ENCODE measurements at places on chromosomes 12 and 14.

DNA sequence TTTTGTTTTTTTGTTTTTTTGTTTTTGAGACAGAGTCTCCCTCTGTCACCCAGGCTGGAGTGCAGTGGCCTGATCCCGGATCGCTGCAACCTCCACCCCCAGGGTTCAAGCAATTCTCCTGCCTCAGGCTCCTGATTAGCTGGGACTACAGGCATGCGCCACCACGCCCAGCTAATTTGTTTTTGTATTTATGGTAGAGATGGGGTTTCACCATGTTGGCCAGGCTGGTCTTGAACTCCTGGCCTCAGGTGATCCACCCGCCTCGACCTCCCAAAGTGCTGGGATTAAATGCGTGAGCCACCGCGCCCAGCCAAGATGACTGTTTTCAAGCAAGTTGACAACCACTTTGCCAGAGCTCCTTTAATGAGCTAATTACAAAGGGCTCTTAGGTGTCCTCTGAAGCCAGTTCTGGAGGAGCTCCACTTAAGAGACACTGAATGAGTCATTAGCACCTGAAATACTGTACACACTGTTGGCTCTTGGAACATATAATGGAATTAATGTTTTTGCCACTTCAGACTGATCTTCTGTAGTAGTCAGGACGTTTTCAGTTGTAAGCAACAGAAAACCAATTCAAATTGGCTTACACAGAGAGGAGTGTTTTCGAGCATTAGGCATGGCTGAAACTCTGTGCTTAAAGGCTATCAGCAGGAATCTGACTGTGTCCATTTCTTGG lies 55.4 kb upstream of the MED13L start:
- no peak for DNase-seq

- DNase-seq, result no peak
Measured at GRCh38 chr14:94532447-94532846, 23.2 kb upstream of the SERPINA12 start.

DNA sequence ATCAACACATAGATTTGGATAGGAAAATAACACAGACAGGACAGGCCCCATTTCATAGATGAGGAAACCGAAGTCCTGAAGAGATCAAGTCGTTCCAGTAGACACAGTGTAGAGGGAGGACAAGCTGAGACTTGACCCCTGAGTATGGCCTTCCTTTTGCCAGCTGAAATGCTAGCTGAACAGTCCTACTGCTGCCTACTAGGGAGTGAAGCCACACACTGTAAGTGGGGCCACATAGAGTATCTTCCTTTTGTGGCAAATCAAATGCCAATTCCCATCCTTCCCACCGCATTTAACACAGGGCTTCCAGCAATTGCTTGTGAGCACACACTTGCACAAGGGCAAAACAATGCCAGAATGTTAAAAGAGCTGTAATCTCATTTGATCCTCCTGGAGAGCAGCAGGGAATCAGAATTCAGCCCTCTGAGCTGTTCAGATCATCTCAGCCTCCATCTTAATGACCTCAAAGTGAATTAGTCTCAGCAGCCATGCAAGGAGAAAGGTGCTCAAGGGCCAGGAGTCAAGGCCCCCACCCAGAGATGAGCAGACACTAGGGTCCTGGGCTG lies 380.5 kb downstream of the EMP1 start:
- DNase-seq, result no peak

- DNase-seq, result no peak
Measured at GRCh38 chr14:52380294-52380693, 66.2 kb downstream of the PTGER2 start.

DNA sequence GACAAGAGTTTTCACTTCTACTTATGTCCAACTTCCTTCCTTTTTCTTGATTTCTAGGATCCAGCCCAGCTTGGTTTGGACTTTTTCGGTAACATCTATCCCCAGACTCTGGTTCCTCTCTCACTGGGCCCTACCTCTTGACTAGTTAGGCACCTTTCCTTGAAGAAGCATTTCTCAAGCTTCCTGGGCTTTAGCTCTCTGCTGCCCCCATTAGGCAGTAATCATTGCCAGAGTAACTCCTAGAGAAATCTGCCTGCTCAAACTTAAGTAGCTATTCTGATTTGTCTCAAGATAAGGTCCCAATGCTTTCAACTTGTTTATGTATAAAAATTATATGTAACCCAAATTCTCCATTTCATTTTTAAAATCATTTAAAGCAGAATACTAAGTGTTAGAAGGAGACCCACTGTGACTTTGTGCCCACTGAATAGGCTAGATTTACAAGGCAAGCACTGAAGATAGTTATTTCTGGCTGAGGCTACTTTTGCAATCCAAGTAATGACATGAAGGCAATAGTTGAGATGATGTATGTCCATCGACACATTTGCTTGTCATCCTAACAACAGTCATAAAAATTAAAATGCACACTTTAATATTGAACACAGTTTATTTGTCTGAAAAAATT lies 275.0 kb upstream of the G2E3 start:
- DNase-seq, result no peak

- DNase-seq, result no peak
Measured at GRCh38 chr12:97292588-97292987, 170.0 kb upstream of the RMST start.

DNA sequence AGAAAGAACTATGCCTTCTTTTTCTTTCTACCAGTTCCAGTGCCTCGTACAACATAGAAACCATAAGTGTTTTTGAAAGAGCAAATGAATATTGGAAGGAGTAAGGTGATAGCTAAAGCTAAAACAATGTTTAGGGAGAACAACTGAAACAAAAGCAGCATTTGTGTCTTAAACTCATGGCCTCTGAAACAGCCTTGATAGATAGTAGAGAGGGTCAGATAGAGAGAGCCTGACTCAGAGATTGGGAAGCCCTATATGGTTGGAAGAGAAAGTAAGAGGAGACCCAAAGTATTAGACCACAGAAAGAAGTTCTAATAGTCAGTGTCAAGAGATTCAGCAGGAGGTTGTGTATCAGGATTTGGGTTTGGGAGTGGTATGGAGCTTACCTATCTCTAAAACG lies 79.6 kb upstream of the IFNG-AS1 start:
- no peak for DNase-seq

GRCh38 chr12:12705838-12706520 lies 10.0 kb upstream of the GPR19 start:
- DNase-seq, result no peak

GRCh38 chr12:4052691-4053090 lies 179.5 kb upstream of the PARP11 start:
- no peak for DNase-seq

DNA sequence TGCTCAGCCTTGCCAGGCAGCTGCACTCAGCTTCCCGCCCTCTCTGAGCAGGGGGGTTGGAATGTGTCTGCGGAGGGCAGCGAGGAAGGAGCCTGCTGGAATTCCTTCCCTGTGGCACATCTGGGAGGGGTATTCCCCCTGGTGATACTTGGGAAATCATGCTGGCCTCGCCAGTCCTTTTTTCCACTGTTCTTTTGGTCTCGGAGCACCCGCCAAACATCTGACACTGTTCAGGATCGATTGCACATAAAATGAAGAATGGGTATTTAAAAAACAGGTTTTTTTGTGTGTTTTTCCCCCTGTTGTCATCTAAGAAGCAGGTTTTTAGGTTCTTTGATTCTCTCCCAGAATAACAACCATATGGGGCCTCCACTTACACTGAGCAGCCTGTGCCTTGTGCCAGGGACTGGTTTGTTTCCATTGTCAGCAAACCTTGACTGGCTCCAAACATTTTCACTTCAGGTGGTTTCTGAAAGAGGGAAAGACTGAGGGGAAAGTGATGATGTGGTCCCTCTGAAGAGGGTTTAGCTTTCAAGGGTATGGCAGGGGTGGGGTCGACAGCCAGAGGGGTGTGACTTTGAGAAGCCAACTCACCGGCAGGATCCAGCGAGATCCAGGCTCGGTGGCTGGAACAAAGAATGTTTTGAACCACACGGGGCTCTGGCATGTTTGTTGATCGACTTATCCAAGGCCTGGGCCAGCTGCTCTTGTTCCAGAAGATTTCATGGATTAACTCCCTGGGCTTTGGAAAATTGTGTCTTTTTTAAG lies 215.1 kb downstream of the CACNA1C start:
- no peak for DNase-seq

GRCh38 chr14:41606532-41607303 lies at the start of gene LRFN5:
Gene LRFN5 (plus strand): TSS chr14:41606876.
- no peak for DNase-seq

- DNase-seq, result no peak
Measured at GRCh38 chr12:15526033-15526432, 203.7 kb downstream of the PTPRO start.

GRCh38 chr14:44384093-44384492 lies 123.0 kb downstream of the FSCB start:
- DNase-seq, result no peak

- DNase-seq, result no peak
Measured at GRCh38 chr12:123278101-123278627, 6.5 kb upstream of the CDK2AP1 start.

- DNase-seq, result no peak
Measured at GRCh38 chr12:87660987-87661774, 368.0 kb downstream of the C12orf50 start.

GRCh38 chr14:28468191-28469151 lies 298.1 kb upstream of the FOXG1 start:
- DNase-seq, result no peak

DNA sequence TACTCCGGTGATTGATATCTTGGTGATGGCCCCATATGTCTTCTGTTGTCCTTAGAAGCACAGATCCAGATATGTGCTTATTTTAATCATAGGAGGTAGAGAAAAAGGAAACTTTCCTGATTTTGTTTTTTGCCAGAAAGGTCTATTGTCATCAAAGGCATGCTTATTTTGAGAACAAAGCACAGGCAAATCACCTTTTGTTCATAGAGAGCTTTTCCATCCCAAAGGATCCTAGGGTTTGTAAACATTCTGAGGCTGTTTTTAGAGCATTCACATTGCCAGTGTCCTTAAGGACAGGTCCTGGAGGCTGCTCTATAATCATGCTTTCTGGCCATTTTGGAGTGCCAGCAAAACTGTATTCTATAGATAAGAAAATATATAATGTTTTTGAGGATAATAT lies 148.5 kb upstream of the SEL1L start:
- no peak for DNase-seq

GRCh38 chr12:66587912-66588311 lies 91.0 kb downstream of the GRIP1 start:
- no peak for DNase-seq

- DNase-seq, result no peak
Measured at GRCh38 chr14:71985538-71986189, 53.4 kb downstream of the RGS6 start.

DNA sequence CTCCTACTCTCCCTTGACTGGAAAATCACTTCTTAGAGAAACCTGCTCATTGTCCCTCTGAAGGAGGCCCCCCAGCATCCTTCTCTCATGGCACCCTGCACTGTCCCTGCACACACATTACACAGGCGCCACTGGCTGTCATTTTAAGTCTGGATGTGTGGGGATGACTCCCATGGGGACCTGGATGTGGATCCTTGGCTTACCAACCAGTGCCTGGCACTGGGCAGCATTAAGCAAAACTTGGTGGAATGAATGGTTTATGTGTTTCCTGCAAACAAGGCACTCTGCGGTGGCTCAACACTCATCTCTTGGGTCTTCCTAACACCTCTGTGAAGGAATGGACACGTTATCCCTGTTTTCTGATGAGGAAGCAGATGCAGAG lies 162.4 kb downstream of the RBM19 start:
- DNase-seq, result no peak

GRCh38 chr14:72535485-72535884 lies 358.4 kb downstream of the DPF3 start:
- no peak for DNase-seq

DNA sequence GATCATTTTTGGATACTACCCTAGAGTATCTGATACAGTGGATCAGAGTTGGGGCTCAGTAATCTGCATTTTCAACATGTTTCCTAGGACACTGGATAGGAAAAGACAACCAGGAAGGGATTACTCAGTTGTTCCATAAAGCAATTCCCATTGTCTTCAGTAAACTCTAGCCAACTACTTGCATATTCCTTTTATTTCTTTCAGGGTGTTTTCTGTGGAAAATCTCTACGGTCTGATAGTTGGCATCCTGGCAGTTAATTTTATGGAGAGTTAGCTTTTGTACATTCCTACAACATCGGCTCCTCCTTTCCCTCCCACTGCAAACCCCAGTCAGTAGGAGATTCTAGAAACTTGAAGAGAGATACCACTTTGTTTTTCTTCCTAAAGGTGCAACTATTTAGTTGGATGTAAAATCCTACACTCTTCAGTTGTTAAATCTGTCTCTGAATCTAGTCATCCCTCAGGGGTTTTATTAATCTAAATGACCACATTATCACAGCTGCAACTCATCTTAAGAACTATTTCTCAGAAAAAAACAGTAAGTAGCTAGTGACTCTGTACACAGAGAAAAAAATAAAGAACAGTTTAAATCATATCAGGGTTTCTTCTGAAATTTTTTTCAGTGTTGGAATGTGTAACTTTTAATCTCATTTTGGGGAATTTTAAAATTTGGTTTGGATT lies 103.9 kb downstream of the PDE3A start:
- no peak for DNase-seq

GRCh38 chr12:125099409-125099782 lies 34.2 kb downstream of the AACS start:
- no peak for DNase-seq

GRCh38 chr14:54474232-54474793 lies 14.5 kb downstream of the GMFB start:
- no peak for DNase-seq

GRCh38 chr12:124901003-124901402 lies 13.4 kb downstream of the UBC start:
- DNase-seq, result no peak

DNA sequence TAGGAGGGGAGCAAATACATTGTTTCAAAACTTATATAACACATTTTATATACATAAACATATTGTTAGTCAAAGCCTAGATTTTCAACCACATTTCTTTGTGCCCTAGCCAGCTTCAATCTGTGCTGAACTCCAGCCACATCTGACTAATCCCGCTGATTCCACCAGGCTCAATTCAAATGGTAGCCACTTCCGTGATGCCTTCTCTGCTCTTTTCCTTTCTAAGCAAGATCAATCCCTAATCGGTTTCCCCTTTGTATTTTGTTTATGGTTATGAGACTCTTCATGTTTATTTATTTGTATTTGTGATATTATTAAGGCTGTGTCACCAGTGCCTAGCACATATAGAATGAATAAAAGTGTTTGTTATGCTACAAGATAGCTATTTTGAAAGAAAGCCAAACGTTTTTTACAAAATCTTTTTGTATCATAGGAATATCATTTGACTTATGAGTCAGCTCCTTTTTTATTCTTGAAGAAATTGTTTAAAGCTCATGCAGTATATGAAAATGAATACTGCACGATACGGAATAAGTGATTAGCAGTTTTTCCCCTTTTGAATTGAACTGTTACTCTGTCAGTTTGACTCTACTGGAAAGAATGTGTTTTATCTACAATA lies 110.2 kb downstream of the PLEKHA5 start:
- DNase-seq, result no peak

DNA sequence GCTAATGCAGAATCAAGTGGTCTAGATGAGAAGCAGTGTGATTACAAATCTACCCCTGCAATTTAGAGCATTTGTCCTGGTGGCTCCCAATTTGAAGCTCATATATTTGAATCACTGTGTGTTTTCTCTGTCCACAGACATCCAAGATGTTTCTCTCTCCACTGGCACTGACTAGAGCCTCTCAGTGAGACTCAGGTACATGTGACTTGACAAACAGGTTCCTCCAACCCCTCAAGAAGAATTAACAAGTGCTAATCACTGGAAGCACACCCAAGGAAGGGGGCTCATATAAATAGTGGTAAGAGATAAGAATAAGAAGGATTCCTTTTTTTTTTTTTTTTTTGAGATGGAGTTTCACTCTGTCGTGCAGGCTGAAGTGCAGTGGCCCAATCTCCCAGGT lies 20.5 kb downstream of the OR10G2 start:
- no peak for DNase-seq

All from stimulated activated CD4-positive, alpha-beta T cell treated with anti-CD3 and anti-CD28 coated beads, Interleukin-12 subunit alpha, Interleukin-12 subunit beta, amount 100 ng/mL, for 4 hours (primary cell).